ENCODE measurements at places on chromosomes 6 and 20.

DNA sequence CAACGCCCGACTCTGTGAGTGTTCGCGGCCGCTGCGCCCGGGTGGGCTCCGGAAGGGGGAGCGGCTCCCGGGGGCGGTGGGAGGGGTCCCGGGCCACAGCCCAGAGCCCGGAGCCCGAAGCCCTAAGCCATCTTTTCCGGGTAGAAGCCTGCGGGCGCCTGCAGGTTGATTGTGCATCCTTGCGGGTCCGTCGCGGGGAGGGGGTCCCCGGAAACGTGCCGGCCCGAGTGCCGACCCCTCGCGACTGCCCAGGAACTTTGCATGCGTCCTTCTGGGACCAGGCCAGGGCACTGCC is 413 bp downstream of the PTPRA start:
- DNase-seq, result peak; percentile 36
- H3K4me3 ChIP-seq, result peak overlapping the region; percentile 58
- H3K4me1 ChIP-seq, result no peaks in the 10 kb centered on the region
- peak overlapping the region; percentile 70 for H3K27ac ChIP-seq
- H3K27me3 ChIP-seq, result no peaks in the 10 kb centered on the region

GRCh38 chr6:7050004-7050403 is 57.8 kb upstream of the RREB1 start:
- H3K4me3 ChIP-seq, result no peak overlapping the region
- no peaks in the 10 kb centered on the region for H3K36me3 ChIP-seq
- no peaks in the 10 kb centered on the region for H3K27me3 ChIP-seq

DNA sequence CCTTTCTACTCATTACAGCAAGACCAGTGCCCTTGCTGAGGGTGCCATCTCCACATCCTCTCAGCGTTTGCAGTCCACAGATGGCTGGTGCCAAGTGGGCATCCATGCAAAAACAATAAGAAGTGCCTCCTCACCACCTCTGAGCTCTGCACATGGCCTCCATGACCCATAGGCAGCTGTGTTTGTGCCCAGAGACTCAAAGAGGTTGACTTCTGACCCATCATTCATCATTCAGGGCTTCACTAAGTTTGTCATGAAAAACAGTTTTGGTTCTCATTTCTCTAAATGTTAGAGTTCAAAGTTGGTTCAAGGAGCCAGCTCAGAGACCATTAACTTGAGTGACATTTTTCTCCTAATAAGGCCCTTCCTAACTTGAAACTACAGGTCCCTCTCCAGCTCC is 512.6 kb upstream of the MAP3K7 start:
- H3K27me3 ChIP-seq, result no peaks in the 10 kb centered on the region
- no peak overlapping the region for H3K27ac ChIP-seq
- no peak for DNase-seq
- no peaks in the 10 kb centered on the region for H3K4me1 ChIP-seq
- H3K4me3 ChIP-seq, result no peak overlapping the region

GRCh38 chr6:33822575-33823395 is 19.0 kb upstream of the MLN start:
- no peaks in the 10 kb centered on the region for H3K36me3 ChIP-seq
- no peak overlapping the region for H3K27ac ChIP-seq
- H3K27me3 ChIP-seq, result no peaks in the 10 kb centered on the region
- no peak for DNase-seq

All from uterus (tissue), 4 donors.